ENCODE measurements at places on chromosomes 4 and X.

DNA sequence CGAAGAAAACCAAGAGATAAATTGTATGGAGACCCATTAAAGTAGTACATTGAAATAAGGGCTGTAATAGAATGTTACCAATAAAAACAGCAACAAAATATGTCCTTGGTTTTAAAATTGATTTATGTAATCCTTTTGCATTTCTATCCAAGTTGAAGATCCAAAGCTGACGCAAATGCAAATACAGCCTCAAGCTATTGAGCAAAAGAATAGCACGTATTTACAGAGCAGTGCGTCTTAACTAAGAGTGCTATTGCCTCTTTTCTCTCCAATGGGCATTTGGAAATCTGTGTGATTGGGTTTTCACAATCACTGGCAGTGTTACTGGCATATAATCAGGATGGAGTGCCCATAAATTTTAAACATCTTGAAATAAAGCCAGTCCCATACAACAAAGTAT, 417.4 kb downstream of the TLL1 start:
- no peak for DNase-seq

- no peak for DNase-seq
These were observed 1027.3 kb downstream of the PCDH18 start for GRCh38 chr4:136505020-136505419.

GRCh38 chr4:20393486-20394100, 141.9 kb downstream of the SLIT2 start:
- no peak for DNase-seq

GRCh38 chrX:4754878-4755604, 1041.6 kb upstream of the PRKX start:
- DNase-seq: no peak

DNA sequence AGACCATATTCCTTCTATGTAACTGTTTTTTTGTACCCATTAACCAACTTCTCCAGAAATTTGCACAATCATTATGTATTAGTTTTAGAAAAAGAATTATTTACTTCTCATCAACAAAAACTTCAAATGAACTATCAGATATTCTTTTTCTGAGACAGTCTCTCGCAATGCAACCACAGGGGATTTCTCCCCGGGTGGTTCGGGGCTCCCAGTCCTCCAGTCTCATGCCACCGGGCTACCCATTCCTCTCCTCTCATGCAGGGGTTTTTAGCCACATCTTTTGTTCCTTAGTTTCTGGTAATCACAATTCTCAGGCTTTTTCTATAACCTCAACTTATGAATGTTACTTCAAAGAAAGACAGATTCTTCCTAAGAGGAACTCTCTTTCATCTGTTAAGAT, 46.6 kb upstream of the CLNK start:
- DNase-seq: no peak

- DNase-seq: peak; percentile 67
These were observed 66.0 kb upstream of the GEMIN8 start for GRCh38 chrX:14095702-14096101.

DNA sequence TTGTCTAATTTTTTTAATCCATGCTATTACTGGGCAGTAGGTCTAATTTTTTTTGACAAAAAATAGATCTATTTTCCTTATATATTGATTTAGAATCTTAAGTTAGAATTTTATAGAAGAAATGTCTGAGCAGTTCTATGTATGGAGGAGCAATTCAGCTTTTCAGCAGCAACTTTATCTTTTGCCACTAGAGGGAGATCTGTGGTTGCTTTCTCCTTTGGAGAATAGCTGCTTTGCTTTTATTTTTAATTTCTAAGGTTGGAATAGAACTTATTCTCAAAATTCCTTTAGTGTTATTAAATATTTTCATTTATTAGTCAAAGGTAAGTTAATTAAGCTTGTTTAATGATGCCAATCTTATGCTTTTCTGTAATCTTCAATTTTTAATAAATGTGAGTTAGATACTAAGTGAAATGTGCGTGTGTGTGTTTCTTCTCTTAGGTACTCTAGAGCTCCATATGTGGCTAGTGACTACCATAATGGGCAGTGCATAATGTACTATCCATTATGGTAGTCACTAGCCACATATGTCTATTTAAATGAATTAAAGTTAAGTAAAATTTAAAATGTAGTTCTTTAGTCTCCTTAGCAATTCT, 29.3 kb downstream of the FAM199X start:
- peak; percentile 7 for DNase-seq

- DNase-seq: no peak
These were observed 946.6 kb downstream of the STIM2 start for GRCh38 chr4:27807207-27807606.

- DNase-seq: no peak
These were observed 60.6 kb upstream of the STX18 start for GRCh38 chr4:4602468-4602867.

DNA sequence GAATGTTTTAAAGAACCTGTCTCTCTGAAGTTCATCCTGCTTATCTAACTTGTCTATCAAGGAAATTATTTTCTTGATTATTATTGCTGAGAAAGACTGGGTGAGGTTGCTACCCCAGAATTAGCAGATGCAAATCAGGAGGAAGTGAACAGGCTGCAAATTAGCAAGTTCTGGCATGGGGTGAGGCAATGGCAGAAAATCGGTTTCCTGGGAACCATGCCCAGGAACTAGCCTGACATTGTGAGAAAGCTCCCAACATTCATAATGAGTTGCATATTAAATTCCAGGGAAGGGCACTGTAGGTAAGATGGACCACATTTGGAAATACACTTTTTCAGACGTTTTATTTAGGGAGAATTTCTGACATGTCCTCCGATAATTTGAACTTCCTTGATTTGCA, 11.6 kb downstream of the ARSF start:
- no peak for DNase-seq

- no peak for DNase-seq
These were observed 141.4 kb downstream of the STK32B start for GRCh38 chr4:5192678-5193077.

DNA sequence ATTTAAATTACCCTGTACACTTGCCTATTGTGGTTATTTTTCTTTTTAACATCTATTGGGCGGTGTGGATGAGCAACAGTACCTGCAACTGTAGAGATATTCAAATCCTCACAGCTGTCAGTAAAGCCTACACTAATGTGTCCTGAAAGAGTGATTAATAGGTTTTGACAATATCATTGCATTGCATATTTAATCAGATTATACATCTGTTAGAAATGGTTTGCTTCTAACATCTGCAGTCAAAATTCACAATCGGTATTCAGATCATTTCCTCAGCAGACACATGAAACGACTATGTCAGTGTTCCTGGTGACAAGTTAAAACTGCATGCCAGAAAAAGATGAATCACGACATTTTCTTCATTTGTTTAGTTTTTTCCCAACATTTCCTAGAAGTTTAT, 254.6 kb upstream of the EPHA5 start:
- DNase-seq: no peak

GRCh38 chr4:110518889-110519490, 43.0 kb downstream of the ENPEP start:
- no peak for DNase-seq

DNA sequence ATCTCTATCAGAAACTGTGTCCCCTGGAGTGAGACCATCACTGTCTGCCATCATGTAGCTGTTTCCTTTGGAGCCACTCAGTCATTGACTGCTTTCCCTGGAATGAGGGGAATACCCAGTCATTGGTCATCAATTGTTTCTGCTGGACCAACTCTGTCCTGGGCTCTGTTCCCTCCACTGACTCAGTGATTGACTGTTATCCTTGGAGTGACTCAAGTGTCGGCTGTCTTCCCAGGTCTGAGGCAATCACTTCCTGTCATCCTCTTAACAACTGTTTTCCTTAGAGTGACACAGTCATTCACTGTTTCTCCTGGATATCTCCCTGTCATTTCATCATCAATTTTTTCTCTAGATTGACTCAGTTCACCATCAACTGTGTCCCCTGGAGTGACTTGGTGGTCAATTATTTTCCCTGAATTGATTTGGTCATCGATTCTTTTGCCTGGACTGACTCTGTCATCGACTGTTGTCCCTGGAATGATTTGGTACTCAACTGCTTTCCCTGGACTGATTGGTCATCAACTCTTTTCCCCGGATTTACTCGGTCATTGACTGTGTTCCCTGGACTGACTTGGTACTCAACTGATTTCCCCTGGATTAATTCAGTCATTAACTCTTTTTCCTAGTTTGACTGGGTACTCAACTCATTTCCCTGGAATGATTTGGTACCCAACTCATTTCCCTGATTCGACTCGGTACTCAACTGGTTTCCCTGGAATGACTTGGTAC, 327.9 kb upstream of the VCX start:
- DNase-seq: no peak

GRCh38 chrX:107831071-107831730, 5.5 kb downstream of the MID2 start:
- DNase-seq: no peak

All from Jurkat, Clone E6-1 (cell line).